AG08395 (cell line): ENCODE measurements at places on chromosomes 1 and 21.

GRCh38 chr1:34879230-34879629 lies 19.7 kb upstream of the SMIM12 start:
- DNase-seq = no peak

DNA sequence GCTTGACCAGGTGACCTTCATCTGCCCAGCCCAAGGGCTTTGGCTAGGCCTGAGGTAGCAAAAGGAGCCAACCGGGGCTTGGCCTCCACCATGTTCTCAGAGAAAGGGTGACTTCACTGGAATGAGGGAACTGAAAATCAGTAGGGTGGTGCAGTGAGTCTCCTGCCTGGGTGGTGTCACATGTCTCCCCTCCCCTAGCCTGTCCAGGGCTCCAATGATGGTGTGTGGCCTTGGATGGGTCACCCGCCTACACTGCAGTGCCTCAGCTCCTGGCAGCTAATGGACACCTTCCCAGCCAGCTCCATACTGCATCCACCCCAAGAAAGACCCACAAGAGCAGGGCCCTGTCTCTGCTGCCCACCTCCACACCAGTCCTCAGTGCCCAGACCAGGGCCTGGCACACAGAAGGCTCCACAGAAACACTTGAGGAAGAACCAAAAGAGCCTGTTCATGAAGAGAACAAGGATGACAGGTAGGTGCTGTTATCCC lies 678.7 kb downstream of the MATN1 start:
- no peak for DNase-seq

DNA sequence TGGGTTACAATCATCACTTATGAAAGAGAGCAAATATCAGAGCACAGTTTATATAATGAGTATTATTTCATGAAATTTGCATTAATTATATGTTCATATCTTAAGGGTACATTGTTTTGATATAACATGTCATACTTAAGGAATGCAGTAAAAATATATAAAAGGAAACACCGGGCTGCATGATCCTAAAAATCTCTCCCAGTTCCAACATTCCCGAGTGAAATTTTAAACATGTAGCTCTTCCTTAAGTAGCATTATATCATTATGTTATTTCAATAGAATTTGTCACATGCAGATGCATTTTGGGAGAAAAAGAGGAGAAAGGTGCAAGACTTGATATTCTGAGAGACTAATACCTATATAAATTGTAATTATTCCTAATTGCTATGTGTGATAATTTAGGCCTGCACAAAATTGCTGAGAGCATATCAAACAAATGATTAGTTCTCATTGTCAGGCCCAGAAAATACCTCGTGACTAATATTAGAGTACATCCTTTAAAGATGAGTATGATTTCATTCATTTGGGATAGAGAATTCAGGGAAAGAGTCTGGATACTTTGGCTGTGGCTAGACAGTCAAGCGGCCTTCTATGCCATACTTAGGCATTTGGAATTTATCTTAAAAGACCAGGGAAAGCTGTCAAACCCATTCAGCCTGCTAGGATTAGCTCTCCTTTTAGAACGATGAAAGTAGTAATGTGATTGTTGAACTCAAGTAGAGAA lies 86.8 kb downstream of the ADGRL2 start:
- no peak for DNase-seq

DNA sequence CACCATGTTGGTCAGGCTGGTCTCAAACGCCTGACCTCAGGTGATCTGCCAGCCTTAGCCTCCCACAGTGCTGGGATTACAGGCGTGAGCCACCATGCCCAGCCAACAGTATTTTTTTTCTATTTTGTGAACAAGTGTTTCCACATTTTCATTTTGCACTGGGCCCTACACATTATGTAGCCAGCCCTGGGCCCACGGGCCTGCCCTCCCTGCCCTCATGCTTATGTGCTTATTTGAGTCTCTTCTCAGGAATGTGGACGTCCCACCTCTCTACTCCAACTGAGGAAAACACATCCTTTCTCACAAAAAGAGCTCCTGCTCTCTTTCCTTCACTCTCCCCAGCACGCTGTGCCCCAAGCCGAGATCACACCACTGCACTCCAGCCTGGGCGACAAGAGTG lies 13.5 kb upstream of the ZBED6 start:
- no peak for DNase-seq

GRCh38 chr21:32096411-32096810 lies 182.4 kb downstream of the MIS18A start:
- DNase-seq = peak; percentile 13

- DNase-seq = no peak
Measured at GRCh38 chr1:193355178-193355577, 168.8 kb upstream of the B3GALT2 start.

GRCh38 chr1:229537894-229538293 lies 20.6 kb downstream of the ABCB10 start:
- DNase-seq = no peak

- DNase-seq = no peak
Measured at GRCh38 chr1:222970711-222971110, 155.9 kb downstream of the DISP1 start.

DNA sequence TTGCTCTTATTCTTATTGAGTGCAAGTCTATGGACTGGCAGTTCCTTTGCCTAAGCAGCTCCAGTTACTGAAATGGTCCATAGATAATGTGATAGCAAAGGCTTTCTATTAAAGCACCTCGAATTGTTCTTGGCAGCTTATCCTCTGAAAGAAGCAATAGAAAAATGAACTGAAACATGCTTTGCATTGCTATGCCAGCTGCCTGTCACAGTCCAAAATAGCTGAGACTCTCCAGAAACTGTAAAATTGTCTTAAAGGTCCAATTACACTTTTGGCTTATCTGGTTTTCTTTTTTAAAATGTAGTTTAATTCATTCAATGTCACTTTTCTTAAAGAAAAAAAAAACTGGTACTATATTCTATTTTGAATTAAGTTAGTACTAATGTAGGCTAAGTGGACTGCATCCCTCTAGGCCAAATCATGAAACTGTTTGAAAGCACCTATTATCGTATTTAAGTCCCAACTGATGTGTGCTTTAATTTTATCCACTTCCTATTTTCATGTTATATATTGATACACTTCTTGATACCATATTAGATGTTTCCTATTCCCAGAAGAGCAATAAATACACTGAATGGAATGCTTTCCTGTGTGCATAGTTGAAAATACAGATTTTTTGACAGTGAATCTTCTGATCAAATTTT lies 208.0 kb upstream of the DEPDC1 start:
- DNase-seq = no peak

- DNase-seq = no peak
Measured at GRCh38 chr1:66944330-66945274, 19.8 kb downstream of the MIER1 start.

DNA sequence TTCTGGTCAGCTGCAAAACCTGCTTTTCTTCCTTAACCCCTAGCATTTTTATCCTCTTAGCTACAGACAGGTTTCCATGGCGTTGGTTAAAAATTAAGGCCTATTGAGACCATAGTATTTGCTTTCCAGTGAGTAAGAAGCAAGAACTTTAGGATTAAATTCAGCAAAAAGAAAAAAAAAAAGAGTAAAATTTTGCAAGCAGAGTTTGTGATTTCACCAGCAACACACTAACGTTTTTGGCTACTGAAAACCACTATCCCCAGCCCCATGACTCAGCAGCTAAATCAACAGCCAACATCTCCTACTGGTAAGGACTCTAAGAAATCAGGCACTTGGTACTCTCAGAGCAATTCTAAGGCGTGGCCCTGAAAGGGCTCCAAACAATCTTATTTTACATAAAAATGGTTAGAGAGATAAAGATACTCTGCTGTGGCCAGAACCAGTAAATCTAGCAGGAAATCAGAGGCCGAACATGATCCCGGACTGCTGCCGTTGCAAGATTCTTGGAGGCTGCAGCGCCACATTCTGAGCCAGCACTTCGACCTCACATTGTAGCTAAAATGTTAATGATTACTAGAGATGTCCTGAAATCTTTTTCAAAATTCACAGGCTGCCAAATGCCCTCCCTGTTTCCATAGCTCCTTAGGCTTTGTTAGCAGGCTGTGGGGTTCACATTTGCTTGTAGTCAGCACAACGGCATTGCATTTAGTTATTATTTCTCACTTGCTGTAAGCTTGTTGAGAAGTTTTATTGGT lies 1.6 kb upstream of the ENO1 start:
- DNase-seq = peak; percentile 94

- DNase-seq = no peak
Measured at GRCh38 chr1:57279909-57280666, 143.8 kb downstream of the DAB1 start.

GRCh38 chr21:37932936-37933335 lies 16.7 kb upstream of the KCNJ6 start:
- DNase-seq = no peak

DNA sequence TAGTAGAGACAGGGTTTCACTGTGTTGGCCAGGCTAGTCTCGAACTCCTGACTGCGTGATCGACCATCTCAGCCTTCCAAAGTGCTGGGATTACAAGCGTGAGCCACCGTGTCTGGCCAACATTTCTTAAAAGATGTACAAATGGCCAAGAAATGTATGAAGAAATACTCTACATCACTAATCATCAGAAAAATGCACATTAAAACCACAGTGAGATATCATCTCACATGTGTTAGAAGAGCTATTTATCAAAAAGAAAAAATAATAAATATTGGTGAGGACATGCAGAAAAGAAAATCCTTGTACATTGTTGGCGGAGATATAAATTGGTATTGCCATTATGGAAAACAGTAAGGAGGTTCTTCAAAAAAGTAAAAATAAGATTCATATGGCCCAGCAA lies 33.6 kb upstream of the TNFSF18 start:
- no peak for DNase-seq

DNA sequence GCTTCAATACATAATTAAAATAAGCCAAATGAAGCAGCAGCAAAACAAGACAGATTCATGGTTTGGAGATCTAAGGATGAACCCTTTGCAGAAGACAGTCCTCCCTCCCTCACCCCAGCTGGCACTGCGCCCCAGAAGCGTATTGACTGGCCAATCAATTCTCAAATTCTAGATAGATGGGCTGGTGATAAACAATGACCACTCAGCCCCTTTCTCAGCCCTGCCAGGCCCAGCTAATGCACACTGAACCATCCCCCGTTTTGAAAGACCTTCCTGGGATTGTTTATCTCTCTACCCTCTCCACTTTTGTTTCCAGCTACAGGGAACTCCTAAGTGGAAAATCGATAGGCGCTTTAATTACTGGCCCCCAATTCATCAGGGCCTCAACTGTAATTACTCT lies 29.0 kb downstream of the TNR start:
- no peak for DNase-seq

DNA sequence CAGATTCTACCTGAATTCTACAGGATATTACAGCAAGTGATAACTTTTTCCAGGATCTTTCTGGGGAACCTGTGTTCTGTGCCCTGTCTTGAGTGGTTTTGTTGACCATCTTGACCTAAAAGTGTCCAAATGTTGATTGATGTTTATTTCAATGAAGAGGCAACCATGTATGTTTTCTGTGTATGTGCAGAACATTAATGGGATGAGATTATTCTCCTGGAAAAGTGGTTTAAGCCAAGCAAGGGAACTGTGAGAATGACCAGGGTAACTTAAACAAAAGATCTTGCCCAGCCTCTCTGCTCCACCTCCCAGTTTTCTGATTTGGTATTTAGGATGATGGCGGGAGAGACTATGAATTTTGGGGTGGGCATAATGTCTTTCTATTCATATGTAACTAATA lies 1.0 kb upstream of the SAMD13 start:
- DNase-seq = no peak

GRCh38 chr1:42043182-42043581 lies 110.0 kb upstream of the GUCA2B start:
- no peak for DNase-seq

DNA sequence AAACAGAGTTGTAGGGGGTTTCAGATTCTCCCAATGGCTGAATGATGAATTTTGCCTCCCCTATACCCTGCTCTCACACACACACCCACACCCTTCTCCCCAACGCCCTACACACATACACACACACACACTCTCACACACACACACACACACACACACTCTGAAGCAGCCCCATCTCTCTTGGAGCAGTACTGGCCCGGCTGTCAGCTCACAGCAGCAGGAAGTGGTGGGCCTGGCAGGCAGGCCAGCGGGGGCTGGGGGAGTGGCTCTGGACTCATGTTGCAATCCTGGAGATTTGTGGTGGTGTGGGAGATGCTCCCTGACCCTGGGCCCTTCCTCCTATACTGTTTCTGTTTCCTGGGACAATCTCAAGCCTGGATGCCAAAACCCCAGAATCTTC lies 2.2 kb downstream of the IKBKE start:
- DNase-seq = peak; percentile 55

- no peak for DNase-seq
Measured at GRCh38 chr1:246544001-246544400, 22.1 kb downstream of the TFB2M start.

GRCh38 chr21:31075848-31076247 lies 37.6 kb upstream of the KRTAP19-8 start:
- no peak for DNase-seq

GRCh38 chr1:246265481-246265880 lies 241.6 kb downstream of the SMYD3 start:
- peak; percentile 2 for DNase-seq

GRCh38 chr1:7278045-7278444 lies 492.8 kb downstream of the CAMTA1 start:
- DNase-seq = no peak

DNA sequence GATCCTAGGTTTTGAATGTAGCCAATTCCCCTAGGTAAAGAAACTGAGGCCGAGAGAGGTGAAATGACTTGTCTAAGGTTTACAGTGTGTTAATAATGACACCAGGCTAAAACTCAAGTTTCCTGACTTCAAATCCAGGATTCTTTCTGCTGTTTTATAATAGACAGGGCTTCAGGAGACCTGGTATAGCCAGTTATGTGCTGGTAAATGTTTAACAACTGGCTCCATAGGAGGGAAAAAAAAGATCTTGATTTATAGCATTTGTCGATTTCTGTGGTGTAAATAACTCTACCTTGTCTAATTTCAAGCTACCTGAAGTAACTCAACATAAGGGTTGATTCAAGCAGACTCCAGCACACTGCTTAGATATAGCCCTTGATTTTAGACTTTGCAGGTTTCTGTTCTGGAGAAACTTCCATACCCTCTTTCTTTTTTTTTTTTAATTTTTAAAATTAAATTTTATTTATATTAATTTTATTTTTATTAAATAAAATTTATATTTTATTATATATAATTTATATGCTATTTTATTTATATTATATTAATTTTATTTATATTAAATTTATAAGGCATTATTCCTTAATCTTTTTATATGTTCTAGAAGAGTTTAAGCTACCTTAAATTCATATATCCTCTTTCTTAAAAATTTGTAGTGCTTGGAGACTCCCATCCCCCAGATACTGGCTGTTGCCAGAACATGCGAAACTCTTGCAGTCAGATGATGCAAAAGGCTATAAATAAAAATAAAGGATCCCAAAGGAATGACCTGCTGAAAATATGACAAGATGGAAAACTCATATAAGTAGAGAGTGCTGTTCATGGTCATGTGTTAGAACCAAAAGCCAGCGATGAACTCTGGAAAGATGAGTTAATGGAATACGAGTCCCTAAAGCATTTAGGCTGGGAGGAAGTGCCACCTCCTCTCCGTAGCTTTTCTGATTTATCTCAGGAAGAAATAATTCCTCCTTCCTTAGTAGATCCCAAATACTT lies 35.4 kb upstream of the SRSF10 start:
- DNase-seq = peak; percentile 57

- DNase-seq = no peak
Measured at GRCh38 chr1:61295818-61296537, 213.6 kb downstream of the NFIA start.
